ENCODE measurements at places on chromosomes 3 and 15.

- no peak for DNase-seq
These were observed 219.7 kb upstream of the SGO1 start for GRCh38 chr3:20405744-20406143.

DNA sequence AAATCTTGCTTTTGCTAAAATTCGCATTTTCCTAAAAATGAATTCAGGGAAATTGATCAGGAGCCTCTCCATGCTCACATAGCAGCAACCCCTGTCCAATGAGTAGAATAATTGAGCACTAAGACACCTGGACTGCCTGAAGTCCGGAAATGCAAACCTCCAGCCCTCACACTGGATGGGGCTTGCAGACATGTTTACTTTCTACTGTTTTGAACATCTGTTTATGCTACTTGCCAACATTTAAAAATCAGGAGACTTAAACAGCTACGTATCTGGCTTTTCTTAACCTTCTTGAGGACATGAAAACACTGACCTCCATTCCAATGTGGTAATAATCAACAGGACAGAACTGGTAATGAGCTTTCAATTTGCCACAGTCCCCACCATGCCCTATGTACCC is 184.4 kb downstream of the SHOX2 start:
- DNase-seq = no peak

- DNase-seq = no peak
These were observed 164.6 kb upstream of the BCL6 start for GRCh38 chr3:187909866-187910265.

GRCh38 chr3:57069503-57069902 is 9.0 kb downstream of the SPATA12 start:
- DNase-seq = no peak
